Brain (organoid and tissue), 16 donors: ENCODE measurements at places on chromosomes 3 and 15. TPM values are rescaled to one million over a fixed set of nuclear protein-coding genes. Genes with fewer than 3 reads are reported as not detected.

GRCh38 chr3:52203701-52204100 lies 5.7 kb downstream of the ALAS1 start:
- no peak for DNase-seq

DNA sequence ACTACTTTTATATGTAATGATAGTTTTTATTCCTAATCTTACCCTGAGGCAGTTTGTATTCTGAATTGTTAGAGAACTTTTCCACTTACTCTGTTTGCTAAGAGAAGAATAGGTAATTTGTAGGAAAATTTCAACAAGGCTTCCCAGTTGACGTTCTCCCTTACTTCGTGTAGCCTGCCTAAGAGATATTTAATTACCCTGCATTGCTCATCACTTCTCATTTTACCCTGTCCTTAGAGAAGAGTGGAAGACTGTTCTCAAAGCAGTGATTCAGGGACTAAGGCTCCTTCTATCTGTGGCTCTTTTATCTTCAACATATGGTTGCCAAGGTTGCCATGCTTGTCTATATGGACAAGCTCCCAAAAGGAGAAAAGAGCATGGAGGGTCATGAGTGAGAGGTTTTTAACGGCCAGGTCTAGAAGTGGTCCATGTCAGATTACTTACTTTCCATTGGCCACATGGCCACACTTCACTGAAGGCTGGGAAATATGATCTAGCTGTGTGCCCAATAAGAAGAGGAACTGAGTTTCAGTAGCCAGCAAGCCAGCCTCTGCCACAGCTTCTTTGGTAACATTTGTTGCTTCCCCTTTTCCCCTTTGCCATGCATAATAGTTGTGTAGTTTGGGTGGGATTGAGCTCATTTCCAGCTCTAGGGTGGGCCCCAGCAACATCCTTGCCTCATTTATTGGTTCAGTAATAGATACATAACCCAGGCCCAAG lies 22.1 kb downstream of the PDE8A start:
- DNase-seq, result no peak

Gene CTDSPL
- polyA plus RNA-seq, result 8.6 TPM

GRCh38 chr3:133192967-133193366 lies 154.8 kb downstream of the TMEM108 start:
- DNase-seq, result no peak

Gene MAPKBP1
- 11.0 TPM for polyA plus RNA-seq

Gene HTR3E
- not detected for polyA plus RNA-seq

Gene ATP8B4
- polyA plus RNA-seq, result 0.88 TPM

GRCh38 chr15:65663521-65663920 lies 41.8 kb downstream of the SLC24A1 start:
- no peak for DNase-seq

DNA sequence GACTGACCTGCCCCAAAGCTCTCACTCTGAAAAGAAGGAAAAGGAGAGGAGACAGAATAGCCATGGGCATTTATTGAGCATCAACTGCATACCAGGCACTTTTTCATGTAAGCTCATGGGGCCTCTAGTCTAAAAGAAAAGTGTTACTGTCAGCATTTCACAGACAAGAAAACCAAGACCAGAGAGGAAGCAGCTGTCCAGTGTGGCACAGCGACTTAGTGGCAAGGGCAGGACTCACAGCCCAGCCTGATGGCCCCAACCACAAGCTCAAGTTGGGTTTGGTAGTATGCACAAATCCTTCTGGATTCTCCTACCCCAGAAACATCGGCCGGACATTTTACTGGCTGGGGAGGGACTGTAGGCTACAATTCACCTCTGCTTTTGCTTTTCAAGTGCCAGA lies 5.8 kb downstream of the EFCC1 start:
- no peak for DNase-seq

Gene COL6A5
- not detected for polyA plus RNA-seq

Gene SCN11A
- not detected for polyA plus RNA-seq

Gene SI
- not detected for polyA plus RNA-seq

DNA sequence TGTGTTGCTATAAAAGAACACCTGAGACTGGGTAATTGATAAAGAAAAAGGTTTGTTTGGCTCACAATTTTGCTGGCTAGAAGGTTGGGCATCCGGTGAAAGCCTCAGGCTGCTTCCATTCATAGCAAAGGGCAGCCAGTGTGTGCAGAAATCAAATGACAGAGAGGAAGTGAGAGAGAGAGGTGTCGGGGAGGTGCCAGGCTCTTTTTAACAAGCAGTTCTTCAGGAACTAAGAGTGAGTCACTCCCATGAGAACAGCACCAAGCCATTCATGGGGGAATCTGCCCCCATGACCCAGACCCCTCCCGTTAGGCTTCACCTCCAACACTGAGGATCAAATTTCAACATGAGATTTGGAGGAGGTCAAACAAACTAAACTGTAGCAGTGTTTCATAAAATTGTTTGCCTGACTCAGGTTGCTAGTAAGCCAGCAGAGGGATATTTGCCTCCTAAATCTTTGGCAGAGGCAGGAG lies 4.5 kb upstream of the PARP15 start:
- DNase-seq, result no peak
